ENCODE measurements at places on chromosomes 11 and 22.

GRCh38 chr11:58616594-58616993, 5.9 kb upstream of the CNTF start:
- no peak for DNase-seq

GRCh38 chr11:108914211-108914610, 249.3 kb downstream of the DDX10 start:
- no peak for DNase-seq

DNA sequence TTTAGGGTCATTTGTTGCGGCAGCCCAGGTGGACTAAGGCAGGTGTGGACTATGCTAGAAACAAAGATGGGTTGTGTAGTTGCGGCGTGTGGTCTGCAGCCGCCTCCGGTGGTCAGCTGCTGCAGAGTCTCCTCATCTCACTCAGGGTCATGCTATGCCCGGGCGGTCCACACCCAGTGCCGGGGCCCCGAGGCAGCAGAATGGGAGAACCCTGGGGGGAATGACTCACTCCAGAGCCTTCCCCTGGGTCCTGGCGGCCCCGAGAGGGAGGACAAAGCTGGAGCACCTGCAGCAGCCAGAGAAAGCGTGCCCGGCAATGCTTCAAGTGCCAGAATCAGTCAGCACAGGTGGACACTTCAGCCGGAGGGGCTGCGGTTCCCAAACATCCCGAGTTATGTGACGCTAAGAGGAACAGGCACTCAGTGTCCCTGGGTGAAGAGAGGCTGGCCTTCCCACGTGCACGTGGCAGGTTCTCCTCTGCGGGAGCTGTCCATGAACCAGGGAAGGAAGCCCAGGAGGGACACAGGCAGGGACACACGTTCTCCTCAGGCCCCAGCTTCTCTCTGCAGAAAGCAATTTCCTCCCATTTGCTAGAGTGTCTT, 289.6 kb upstream of the B3GAT1 start:
- no peak for DNase-seq

DNA sequence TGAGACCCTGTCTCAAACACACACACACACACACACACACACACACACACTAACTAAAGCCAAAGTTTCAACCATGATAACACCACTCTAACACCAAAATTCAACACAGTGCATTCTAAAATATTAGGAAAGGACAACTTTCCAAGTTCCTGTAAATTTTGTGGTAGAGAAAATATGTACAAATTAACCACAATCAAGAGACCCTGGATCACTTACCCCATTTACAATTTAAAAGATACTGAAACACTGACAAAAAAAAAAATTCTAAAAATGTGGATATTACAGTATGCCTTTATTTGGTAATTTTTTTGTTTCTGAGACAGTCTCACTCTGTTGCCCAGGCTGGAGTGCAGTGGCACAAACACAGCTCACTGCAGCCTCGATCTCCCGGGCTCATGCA, 9.7 kb downstream of the MRTFA start:
- no peak for DNase-seq

DNA sequence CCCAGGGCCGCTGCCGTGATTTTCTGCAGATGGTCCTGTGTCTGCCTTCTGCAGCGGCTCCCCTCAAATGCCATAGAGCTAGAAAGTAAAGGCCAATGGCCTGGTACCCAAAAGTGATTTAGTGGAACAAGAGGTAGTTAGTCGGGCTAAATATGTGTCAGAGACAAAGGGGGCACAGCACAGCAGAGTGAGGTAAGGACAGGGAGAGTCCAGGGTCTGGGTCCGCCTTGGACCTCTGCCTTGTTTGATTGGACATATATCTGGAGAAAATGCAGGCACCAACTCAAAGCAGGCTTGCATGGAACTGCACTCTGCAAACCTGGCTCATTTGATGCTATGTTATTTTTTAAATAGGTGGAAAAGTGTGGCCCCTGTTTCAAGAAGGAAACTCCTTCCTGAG, 249.6 kb upstream of the B3GAT1 start:
- no peak for DNase-seq

GRCh38 chr11:66286699-66287098, 2.2 kb downstream of the YIF1A start:
- DNase-seq, result no peak

- no peak for DNase-seq
Observed at GRCh38 chr11:10699072-10699471, 5.5 kb upstream of the IRAG1 start.

DNA sequence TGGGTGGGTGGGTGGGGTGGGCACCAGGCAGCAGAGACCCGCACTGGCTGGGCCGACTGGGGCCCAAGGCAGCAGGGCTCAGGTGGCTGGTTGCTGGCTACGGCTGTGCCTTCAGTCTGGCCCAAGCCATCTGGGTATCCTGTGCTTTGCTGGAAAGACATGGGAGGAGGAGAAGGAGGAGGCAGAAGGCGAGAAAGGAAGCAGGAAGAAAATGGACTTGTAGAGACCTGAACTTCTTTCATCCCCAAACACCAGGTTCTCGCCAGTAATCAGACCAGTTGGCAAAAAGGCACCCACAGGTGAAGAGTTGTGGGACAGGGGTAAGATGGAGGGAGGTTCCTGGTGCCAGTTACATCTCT, 78.8 kb downstream of the IGLL1 start:
- no peak for DNase-seq

DNA sequence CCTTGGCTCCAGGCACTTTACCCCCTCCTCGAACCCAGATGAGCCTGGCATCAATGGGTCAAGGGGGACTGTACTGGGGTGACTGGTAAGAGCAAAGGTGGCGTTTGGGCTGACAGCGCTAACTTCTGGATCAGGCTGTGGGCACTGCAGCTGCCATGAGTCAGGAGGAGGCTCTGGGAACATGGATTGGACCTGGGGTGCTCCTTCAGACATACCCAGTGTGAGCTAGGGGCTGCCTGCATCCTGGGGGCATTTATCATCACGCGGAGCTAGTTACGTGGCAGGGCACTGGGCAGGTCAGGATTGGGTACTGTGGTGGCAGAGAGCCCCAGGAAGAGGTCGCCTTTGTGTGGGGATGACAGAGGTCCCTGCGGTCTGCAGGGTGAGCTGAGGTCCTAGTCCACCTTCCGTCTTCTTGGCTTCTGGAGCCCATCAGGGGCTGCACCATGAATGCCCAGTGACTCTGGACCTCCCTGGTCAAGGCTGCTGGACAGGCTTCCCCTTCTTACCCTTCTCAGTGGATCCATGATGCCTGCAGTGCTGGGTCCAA, 13.1 kb downstream of the GRIK4 start:
- no peak for DNase-seq

DNA sequence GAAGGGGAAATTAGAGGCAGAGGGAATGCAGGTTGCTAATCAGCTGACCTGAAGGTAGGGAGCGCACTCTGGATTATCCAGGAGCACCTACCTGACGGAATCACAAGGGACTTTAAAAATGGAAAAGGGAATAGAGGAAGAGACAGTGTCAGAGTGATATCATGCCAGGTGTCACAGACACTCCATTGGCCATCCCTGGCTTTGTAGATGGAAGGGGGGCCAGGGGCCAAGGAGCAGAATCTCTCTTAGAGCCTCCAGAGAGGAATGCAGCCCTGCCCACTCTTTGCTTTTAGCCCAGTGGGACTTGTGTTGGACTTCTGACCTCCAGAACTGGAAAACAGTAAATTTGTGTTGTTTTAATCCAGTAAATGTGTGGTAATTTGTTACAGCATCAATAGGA, 37.9 kb downstream of the DKK3 start:
- no peak for DNase-seq

DNA sequence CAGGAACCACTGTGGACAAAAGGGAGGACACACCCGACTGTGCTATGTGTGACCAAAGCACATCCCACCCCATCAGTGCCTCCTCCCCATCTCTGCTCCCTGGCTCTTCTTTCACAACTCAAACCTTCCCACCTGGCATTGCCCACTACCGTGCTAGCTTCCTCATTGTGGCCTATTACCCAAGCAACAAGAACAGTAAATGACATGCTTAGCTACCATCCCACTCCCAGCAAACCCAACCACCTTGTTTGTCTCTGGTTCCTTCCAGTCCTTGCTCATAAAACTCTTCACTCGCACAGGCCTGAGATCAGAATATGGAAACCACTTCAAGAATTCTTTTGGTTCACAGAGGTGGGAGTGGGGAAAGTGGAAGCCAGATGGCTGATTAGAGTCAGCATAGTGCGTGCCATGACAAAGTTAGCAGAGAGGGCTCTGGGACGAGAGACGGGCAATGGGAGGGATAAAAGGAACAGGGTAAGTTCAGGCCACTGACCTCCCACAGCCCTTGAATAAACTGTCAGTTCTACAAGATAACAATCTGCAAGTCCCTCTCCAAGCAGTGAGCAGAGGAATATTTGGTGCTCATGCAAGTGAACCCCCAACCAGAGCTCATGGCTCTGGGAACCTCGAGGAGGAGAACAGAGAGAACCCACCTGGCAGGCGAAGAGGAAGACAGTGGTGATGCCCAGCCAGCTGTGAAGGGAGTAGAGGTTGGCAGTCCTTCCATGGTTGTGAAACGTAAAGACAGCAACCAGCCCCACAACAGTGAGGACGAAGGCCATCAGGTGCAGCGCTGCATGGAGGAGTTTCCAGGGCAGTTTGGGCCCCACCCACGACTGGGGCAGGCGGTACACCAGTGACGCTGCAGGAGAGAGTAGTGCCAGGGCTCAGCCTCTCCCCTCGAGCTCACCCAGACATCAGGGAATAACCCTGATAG, 8.3 kb downstream of the CYB561A3 start:
- no peak for DNase-seq

- no peak for DNase-seq
Observed at GRCh38 chr11:124865902-124866851, 945 bp downstream of the ROBO3 start.

GRCh38 chr22:27149921-27150543, 492.6 kb downstream of the MIAT start:
- no peak for DNase-seq

GRCh38 chr11:73760135-73760678, 667 bp downstream of the RAB6A start:
- DNase-seq, result no peak

GRCh38 chr11:1644601-1645356, 15.2 kb downstream of the KRTAP5-5 start:
- DNase-seq, result no peak

GRCh38 chr22:18971321-18971751, 35.2 kb upstream of the PRODH start:
- no peak for DNase-seq
